Activated T-helper 2 cell treated with anti-CD3 and anti-CD28 coated beads, Interferon-gamma antibody, Interleukin-2, Interleukin-4, amounts not matched to agents 10 μg/mL and 5 μg/mL and 100 μg/mL, durations not matched to agents 14 hours and 24 hours and 36 hours (primary cell): ENCODE measurements at places on chromosomes 2 and 18. TPM values are rescaled to one million over a fixed set of nuclear protein-coding genes. Genes with fewer than 3 reads are reported as not detected.

GRCh38 chr18:76394780-76395476, 100.1 kb downstream of the ZNF516 start:
- no peak for DNase-seq

DNA sequence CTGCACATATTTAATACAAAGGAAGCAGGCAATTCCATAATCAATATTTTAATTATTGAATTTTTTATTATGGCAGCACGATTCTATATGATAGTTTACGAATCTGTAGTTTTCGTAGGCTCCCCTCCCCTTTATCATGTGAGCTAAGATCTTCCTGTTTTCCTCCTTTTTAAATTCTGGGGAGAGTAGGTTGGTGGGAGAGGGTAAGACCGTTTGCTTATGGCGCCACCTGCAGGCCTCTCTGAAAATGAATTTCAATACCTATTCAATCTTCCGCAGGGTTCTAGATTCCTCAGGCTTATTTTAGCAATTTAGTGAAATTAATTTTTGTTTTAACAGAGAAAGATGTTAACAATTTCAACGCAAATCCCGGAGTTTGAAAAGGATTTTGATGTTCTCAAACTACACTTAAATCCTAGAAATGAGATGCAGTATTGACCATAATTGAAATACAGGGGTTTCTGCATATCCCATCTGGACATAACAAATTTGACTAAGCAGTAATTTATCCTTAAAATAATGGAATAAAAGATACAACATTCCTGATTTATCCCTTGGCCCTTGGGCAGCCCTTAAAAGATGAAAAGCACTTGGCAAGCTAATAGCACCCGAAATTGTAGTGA, 12.8 kb upstream of the GBX2 start:
- no peak for DNase-seq

GRCh38 chr18:58567453-58568196, 61.3 kb downstream of the ALPK2 start:
- no peak for DNase-seq

DNA sequence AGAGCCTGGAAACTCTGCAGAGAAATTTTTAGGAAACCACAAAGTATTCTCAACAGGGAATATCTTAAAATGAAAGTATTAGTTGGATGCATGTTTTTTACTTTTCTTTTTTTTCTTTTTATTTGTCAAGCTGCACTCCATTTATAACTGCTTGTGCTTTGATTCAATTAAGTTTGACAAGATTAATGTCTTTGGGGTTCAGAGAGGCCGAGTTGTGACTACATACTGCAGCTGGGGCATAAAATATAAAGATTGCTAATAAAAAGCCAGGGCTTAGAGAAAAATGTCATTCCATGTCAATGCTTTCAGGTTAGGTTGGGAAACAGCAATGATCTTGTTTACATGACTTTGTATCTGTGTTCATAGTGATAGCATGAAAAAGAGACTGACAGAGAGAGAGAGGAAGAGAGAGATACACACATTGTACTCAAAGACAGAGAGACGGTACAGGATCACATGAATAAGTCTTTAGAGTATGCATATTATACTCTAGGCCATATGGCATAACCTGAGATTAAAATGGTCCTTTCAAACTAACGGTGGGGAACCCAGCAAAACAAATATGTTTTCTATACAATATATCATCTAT, 1022.3 kb upstream of the CNTNAP5 start:
- no peak for DNase-seq

GRCh38 chr2:127017548-127017947, 89.4 kb downstream of the BIN1 start:
- no peak for DNase-seq

- DNase-seq = no peak
Observed at GRCh38 chr2:159456500-159457426, 159.6 kb downstream of the BAZ2B start.

LIMS2 gene
- total RNA-seq = 8.2 and 8.8 TPM in 2 replicates
